IPS-NIHi11 (cell line): ENCODE measurements at places on chromosomes 4 and X.
A peak's percentile ranks its signal among the peaks of the same experiment; 100 is the strongest.

DNA sequence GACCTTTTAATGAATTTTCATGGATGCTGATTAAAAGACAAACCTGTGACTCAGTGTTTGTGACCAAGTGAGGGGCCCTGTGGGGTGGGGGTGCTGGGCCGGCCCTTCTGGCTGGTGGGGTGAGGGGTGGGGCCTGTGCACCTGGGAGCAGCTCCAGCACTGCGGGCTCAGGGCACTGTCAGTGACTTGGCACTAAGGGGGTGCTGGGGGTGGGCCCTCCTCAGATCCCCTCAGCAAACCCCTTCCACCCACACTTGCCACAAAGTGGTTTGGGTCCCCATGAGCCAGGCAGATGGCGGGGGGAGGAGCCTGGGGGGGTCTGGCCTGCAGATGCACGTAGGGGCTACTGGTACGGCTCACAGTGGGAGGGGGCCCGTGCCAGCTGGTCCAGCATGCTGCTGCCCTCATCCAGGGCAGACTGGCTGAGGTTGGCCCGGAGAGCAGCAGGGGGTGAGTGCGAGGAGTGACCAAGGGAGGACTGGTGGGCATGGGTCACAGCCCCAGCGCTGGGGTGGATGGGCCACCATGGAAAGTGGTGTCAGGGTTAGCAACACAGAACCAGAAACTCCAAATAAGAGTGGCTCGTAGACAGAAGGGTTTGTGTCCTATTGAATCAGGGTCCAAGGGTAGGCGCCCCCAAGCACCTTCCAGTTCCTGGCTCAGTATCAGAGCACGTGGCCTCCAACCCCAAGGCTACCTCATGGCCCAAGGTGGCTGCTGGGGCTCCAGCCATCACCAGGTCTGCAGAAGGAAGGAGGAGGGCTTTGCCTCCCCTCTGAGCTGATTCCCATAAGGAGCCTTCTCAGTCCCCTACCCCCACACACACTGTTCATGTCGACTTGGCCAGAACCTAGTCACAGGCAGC lies 10.1 kb downstream of the NKX1-1 start:
- DNase-seq, result no peak

- peak; percentile 73 for DNase-seq
These were observed 201.4 kb downstream of the CCNG2 start for GRCh38 chr4:77358315-77358928.

- peak; percentile 42 for DNase-seq
These were observed 16.3 kb downstream of the CD99 start for GRCh38 chrX:2707334-2707760.

GRCh38 chr4:109027016-109027500 lies 264.2 kb upstream of the ETNPPL start:
- DNase-seq, result no peak

DNA sequence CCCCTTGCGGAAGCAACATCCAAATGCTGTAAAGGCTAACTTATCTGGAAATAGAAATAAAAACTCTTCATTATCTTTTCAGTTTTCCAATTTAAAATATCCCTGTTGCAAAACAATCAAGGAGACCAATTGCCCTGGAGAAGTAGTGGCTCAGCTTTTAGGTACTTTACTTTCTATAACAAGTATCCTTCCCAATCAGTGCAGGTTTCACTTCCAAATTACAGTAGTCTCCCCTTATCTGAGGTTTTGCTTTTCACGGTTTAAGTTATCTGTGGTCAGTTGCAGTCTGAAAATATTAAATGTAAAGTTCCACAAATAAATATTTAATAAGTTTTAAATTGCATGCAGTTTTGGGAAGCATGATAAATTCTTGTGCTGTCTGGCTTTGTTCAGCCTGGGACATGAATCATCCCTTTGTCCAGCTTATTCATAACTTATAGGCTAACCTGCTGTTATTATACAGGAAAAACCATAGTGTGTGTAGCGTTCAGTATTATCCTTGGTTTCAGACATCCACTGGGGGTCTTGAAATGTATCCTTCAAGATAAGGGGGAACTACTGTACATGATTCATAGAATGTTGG lies 973.1 kb upstream of the GRID2 start:
- DNase-seq, result no peak

DNA sequence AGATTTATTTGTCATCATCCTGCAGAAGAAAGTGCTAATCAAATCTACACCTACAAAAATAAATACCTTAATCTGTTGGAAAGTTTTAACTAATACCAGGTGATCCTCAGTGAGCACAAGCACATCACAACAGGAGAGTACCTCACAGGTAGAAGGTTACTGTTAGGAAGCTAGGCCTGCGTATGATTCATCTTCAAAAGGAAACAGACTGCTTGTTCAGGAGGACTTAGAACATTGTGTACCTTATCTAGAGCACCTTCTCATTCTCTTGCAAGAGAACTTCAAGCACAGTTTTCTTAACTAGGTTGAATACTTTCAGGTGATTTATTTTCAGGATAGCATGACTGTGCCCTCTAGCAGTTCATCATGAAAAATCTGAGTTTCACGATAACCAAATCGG lies 54.2 kb downstream of the MND1 start:
- no peak for DNase-seq

- DNase-seq, result no peak
These were observed 144.0 kb upstream of the JADE1 start for GRCh38 chr4:128665514-128665913.

- DNase-seq, result no peak
These were observed 92.6 kb downstream of the IQCM start for GRCh38 chr4:149723065-149723464.

DNA sequence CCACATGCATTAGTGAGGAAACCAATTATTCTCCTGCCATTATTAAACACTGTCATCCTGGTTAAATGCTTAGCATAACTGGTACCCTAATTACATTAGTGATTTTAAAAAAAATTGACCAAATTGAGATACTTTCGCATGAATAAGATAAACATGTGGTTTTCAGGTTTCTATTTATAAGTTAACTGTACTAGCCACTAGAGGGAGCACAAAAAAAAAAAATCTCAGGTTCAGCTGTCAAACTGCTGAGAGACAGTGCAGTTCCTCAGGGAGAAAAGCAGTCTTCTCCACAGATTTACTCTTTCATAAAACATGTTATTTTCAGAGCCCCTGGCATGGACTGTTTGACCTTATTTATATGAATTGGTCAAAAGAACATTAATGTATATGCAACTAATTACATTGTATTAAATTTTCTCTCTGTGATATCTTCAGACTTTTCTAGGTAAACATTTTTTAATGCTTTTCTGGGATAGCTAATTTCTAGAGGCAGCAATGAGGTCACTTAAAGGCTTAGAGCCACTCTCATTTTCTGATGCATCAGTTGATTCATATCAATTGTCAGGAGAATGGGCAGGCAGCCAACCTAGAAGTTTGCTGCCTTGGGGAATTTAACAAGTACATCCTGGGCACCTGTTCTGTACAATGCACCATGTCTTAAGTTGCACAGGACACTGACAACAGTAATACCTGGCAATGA lies 167.5 kb downstream of the CDS1 start:
- peak; percentile 52 for DNase-seq

- no peak for DNase-seq
These were observed 183.3 kb downstream of the KDR start for GRCh38 chr4:54941994-54942552.

GRCh38 chrX:16033331-16033730 lies 90.0 kb upstream of the GRPR start:
- no peak for DNase-seq

GRCh38 chr4:151304226-151304625 lies 21.2 kb downstream of the SH3D19 start:
- DNase-seq, result no peak

GRCh38 chr4:84051639-84052038 lies 447.5 kb downstream of the NKX6-1 start:
- peak; percentile 38 for DNase-seq

DNA sequence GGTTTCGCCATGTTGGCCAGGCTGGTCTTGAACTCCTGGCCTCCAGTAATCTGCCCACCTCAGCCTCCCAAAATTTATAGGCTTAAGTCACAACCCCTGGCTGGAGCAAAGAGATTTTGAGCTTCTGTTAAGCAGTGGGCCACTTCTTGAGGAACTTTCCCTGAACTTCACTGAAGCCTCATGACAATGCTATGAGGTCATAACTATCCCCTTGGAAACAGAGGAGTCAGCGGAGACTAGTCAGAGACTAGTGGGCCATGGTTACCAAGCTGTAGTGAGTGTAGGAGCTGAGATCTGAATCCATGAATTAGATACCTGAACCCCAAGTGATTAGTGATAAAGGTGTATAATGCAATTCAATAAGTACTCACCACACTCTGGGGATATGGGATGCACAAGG lies 145.1 kb upstream of the MSX1 start:
- DNase-seq, result no peak

DNA sequence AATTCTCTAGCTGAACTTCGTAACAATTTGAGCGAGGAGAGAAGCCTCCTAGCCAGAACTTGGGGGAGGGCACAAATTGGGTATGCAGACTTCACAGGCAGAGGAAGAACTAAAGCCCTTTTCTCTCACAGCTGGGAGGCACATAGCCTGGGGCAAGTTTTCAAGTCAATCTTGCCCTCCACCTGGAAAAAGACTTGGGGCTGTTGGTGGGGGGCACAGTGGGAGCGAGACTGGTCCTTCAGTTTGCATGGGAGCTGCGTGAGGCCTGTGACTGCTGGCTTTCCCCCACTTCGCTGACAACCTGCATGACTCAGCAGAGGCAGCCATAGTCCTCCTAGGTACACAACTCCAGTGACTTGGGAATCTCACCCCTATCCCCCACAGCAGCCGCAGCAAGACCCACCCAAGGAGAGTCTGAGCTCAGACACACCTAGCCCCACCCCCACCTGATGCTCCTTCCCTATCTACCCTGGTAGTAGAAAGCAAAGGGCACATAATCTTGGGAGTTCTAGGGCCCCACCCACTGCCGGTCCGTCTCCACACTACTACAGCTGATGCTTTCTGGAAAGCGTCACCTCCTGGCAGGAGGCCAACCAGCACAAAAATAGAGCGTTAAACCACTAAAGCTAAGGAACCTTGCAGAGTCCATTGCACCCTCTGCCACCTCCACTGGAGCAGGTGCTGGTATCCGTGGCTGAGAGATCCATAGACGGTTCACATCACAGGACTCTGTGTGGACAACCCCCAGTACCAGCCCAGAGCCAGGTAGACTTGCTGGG lies 160.8 kb downstream of the CBLL2 start:
- DNase-seq, result no peak

- DNase-seq, result peak; percentile 51
These were observed 126.7 kb upstream of the MBNL3 start for GRCh38 chrX:132615391-132616131.

GRCh38 chr4:152738827-152739226 lies 40.7 kb downstream of the TIGD4 start:
- DNase-seq, result no peak

GRCh38 chr4:164192844-164193243 lies 561.1 kb upstream of the SMIM31 start:
- DNase-seq, result no peak

GRCh38 chrX:71225676-71226075 lies 2.7 kb downstream of the GJB1 start:
- no peak for DNase-seq

DNA sequence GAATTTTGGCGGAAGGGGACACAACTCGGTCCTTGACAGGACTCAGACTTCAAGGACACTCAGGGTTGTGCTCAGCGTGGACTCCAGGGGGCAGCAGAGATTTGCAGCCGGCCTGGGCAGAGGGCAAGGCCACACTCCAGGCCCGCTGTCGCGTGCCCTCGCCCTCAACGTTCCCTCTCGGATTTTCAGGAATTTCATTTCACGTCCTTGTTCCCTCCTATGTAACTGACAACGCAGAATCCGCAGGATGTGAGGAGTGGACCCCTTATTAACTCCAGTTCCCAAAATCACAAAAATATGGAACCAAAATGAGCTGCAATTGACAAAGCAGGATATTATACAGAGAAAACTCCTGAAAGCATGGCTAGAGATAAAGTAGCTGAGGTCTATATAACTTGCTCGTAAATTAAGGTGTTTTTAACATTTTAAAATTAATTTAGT lies 21.0 kb upstream of the DCTD start:
- DNase-seq, result peak; percentile 88

- peak; percentile 12 for DNase-seq
These were observed 435.7 kb upstream of the FMR1 start for GRCh38 chrX:147476008-147476407.

DNA sequence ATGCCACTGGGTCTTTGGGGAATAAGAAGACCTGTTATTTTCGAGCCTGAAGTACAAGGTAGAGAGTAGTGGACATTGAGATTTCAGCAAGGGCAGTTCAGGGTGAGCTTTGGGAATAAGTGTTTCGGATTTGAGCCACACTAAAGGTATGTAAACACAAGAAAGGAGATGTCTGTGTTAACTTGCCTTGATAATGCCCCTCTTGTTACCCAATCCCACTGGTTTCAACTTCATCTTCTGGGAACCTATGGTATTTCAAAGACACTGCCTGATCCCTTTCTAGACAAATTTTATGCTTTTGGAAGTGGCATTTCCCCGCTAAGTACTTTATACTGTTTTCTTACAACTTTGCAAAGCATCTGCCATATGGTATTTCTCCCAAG lies 79.4 kb downstream of the SLC9A6 start:
- no peak for DNase-seq

- DNase-seq, result no peak
These were observed 30.3 kb downstream of the CCNI start for GRCh38 chr4:77045490-77045889.

GRCh38 chrX:39896951-39897740 lies 200.6 kb downstream of the BCOR start:
- peak; percentile 57 for DNase-seq

DNA sequence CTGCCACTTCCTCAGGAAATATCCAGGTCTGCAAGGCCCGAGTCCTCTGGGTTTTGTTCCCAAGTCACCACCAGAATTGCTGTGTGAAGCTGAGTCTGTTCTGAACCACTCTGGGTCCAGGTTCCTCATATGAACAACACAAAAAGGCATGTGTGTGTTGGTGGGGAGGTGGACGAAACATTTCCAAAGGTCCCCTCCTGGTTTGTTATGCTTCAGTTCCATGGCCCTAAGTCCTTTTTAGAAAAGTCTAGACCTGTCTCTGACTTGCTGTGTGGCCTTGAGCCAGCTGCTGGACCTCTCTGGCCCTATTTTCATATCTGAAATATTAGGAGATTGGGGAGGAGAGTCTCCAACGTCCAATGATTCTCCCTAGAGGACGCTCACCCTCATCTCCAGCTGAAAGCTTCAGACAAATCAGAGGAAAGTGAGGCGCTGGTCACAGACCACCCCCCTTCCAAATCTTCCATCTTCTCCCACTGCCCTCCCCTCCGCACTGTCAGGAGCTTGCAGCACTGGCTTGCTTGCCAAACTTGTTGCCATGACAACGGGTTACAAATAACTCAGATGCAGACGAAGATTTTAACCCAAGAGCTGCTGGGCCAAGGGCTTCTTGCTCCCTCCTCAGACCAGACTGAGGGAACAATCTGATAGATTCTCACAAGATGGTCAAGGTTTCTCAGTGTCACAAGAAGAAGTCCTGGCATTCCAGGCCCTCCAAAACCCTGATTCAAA lies 64.5 kb downstream of the SMC1A start:
- DNase-seq, result peak; percentile 58

GRCh38 chr4:146957237-146957636 lies 11.6 kb upstream of the TTC29 start:
- no peak for DNase-seq

DNA sequence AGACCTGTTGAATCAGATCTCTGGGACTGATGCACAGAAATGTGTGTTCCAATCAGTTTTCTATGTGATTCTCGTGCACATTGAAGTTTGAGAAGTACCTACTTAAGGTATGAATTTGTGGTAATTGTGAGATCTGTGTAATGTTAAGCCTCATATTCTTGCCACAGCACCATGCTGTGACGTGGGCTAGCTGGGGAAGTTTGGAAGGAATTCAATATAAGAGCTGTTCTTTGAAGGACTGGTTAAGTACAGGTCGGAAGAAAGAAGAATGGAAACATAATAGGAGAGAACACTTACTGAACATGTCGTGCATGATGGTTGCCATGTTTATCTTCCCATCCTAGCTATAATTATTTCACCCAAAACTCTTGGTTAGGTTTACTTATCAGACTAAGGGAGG lies 79.7 kb upstream of the CXXC4 start:
- DNase-seq, result no peak
